ENCODE measurements at places on chromosomes 6 and 20. TPM values are rescaled to one million over a fixed set of nuclear protein-coding genes. Genes with fewer than 3 reads are reported as not detected.

DNA sequence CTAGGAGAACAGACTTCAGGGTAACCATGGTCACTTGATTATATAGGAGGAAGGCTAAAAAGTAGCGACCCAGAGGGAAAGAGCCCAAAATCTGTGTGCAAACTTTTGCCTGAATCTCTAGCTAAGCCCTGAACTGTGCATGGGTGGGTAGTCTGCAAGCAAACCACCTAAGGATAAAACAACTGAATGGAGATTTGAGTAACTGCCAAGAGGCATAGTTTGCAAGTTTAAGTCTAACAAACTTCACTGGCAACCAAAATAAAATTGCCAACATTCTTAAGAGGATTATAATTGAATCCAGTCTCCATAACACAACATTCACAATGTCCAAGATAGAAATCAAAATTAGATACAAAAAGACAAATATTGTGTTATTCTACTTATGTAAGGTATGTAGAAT is 192.0 kb upstream of the PLN start:
- H3K27me3 ChIP-seq = no peaks in the 10 kb centered on the region
- no peaks in the 10 kb centered on the region for H3K36me3 ChIP-seq
- H3K4me1 ChIP-seq = no peaks in the 10 kb centered on the region
- DNase-seq = no peak

- H3K4me3 ChIP-seq = no peak overlapping the region
- no peaks in the 10 kb centered on the region for H3K4me1 ChIP-seq
Observed at GRCh38 chr6:107684996-107685395, 139.1 kb downstream of the SCML4 start.

The OR2H1 gene
- not detected for total RNA-seq

DNA sequence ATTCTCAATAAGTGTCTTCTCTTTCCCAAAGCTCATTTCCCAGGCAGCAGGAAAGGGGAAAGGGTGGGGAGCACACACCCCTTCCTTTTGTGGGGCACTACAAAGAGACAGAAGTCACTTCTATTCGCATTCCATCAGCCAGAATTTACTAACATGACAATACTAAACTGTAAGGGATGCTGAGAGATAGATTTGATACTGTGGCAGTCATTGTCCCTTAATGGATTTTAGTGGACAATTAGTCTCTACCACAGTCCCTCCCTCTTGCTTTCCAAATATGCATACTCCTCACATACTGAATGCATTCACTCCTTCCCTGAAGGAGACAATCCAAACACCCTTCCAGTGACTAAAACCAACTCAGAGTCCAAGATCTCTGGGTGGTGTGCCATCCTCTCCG is 50.5 kb downstream of the ABRACL start:
- no peaks in the 10 kb centered on the region for H3K36me3 ChIP-seq
- H3K27me3 ChIP-seq = no peaks in the 10 kb centered on the region

- H3K27me3 ChIP-seq = no peaks in the 10 kb centered on the region
- no peak overlapping the region for H3K27ac ChIP-seq
- no peaks in the 10 kb centered on the region for H3K4me1 ChIP-seq
- no peak for DNase-seq
- H3K36me3 ChIP-seq = no peaks in the 10 kb centered on the region
- H3K4me3 ChIP-seq = no peak overlapping the region
Observed at GRCh38 chr6:15480525-15480924, 182.3 kb downstream of the DTNBP1 start.

- no peaks in the 10 kb centered on the region for H3K36me3 ChIP-seq
- no peaks in the 10 kb centered on the region for H3K4me1 ChIP-seq
- no peak for DNase-seq
- H3K27ac ChIP-seq = no peak overlapping the region
- no peak overlapping the region for H3K4me3 ChIP-seq
Observed at GRCh38 chr6:23620911-23621401, 505.1 kb upstream of the NRSN1 start.

DNA sequence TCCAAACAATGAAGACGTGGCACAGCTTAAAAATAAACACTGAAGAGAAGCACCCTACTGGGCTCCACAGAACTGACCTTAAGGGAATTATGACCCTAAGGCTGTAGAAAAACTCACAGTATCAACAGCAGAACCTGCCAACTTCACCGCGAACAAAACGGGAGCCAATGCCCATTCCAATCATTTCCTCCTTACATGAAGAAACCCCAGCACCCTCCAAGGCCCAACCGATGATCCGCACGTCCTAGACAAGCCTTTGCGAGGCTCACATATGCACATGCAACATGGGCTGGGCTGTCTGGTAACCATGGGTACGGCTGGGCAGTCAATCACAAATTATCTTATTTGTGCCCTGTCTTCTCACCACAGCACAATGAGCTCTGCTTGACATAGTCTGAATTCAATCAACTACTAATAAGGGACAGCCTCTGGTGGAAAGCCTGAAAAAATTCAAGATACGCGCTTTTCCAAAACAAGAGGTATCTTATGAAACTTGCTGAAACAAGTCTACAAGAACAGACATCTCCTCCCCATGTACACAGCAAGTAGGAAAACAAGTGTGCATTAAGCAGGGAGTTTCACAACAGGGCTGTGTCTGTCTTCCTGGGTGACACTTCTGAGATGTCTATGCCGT is 1.7 kb downstream of the DIDO1 start:
- no peaks in the 10 kb centered on the region for H3K27me3 ChIP-seq
- peak overlapping the region; percentile 99 for H3K27ac ChIP-seq
- peaks cover 55% of the 10 kb centered on the region for H3K4me1 ChIP-seq
- no peak for DNase-seq
